ENCODE measurements at places on chromosomes 2 and 18. TPM values are rescaled to one million over a fixed set of nuclear protein-coding genes. Genes with fewer than 3 reads are reported as not detected.

Gene UGT1A1
- not detected for total RNA-seq

Gene KCNK3
- total RNA-seq: 0.71 TPM

Gene GPR55
- not detected for total RNA-seq

Gene CRYBA2
- not detected for total RNA-seq

GRCh38 chr18:45037618-45038017, 356.9 kb downstream of the SETBP1 start:
- no peak for DNase-seq

- no peak for DNase-seq
Observed at GRCh38 chr2:199760574-199760973, 90.4 kb downstream of the FTCDNL1 start.

Data from HCT116 (cell line).